H1 (cell line): ENCODE measurements at places on chromosomes 13 and 19. TPM values are rescaled to one million over a fixed set of nuclear protein-coding genes. Genes with fewer than 3 reads are reported as not detected.

GRCh38 chr13:36261011-36261410, 36.6 kb downstream of the CCDC169 start:
- no peak for DNase-seq
- no peak overlapping the region for H3K4me3 ChIP-seq
- no peaks in the 10 kb centered on the region; the same call in 1 of the 2 replicates for H3K4me1 ChIP-seq
- H3K27ac ChIP-seq: no peak overlapping the region

DNA sequence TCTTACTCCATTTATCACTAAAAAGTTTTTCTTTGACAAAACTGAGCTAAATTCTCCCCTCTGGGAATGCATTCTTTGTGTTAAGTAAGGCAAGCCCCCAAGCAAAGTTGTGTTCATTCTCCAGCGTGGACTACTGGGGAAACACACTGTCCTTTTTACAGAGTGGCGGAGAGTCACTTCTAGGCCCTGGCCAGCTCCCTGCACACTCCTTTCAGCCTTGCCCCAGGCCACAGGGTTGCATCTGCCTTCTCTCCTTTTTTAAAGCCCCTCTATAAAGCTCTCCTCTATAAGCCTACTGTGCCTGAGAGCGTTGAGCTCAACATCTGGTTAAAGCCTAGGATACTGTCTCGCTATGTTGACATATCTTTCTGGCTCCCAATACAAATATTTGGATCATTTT, 803.4 kb downstream of the PCDH17 start:
- H3K27me3 ChIP-seq: no peaks in the 10 kb centered on the region
- H3K4me1 ChIP-seq: no peaks in the 10 kb centered on the region
- no peak for DNase-seq
- H3K4me3 ChIP-seq: no peak overlapping the region
- H3K36me3 ChIP-seq: no peaks in the 10 kb centered on the region
- no peak overlapping the region for H3K27ac ChIP-seq

- DNase-seq: no peak
- no peaks in the 10 kb centered on the region for H3K36me3 ChIP-seq
- no peaks in the 10 kb centered on the region for H3K27me3 ChIP-seq
- no peak overlapping the region for H3K27ac ChIP-seq
- H3K4me3 ChIP-seq: no peak overlapping the region
Measured at GRCh38 chr13:57815600-57815999, 184.1 kb downstream of the PCDH17 start.

DNA sequence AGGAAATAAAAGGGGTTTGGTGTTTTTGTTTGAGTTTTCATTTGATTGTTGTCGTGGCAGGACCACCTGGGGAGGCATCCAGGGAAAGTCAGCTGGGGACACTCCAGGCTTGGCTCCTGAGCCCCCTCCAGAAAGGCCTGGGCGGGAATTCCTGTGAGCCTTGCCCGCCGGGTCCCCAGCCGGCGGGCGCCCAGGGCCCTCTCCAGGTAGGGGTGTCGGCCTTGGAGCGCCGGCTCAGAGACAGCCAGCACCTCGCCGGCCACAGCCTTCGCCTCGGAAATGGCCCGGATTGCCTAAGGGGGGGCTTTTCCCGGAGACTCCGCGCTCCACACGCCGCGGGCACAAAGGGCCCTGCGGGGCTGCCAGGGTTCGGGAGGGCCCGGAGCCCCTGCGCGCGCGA, 125.0 kb downstream of the TNFRSF19 start:
- H3K4me3 ChIP-seq: no peak overlapping the region
- H3K27ac ChIP-seq: no peak overlapping the region
- H3K36me3 ChIP-seq: no peaks in the 10 kb centered on the region
- no peak for DNase-seq
- H3K27me3 ChIP-seq: no peaks in the 10 kb centered on the region
- H3K4me1 ChIP-seq: peaks cover 8% of the 10 kb centered on the region

- H3K27me3 ChIP-seq: no peaks in the 10 kb centered on the region
- DNase-seq: no peak
- H3K4me3 ChIP-seq: no peak overlapping the region
- no peaks in the 10 kb centered on the region for H3K36me3 ChIP-seq
Measured at GRCh38 chr19:27735314-27735713, 1477.6 kb downstream of the UQCRFS1 start.

OVOL3 gene
- total RNA-seq: not detected in 2 replicates

LILRB3 gene
- not detected in 2 replicates for total RNA-seq

DHDH gene
- total RNA-seq: 2.2 and 2.7 TPM in 2 replicates
